AG10803 (cell line): ENCODE measurements at places on chromosomes 12 and 14.

DNA sequence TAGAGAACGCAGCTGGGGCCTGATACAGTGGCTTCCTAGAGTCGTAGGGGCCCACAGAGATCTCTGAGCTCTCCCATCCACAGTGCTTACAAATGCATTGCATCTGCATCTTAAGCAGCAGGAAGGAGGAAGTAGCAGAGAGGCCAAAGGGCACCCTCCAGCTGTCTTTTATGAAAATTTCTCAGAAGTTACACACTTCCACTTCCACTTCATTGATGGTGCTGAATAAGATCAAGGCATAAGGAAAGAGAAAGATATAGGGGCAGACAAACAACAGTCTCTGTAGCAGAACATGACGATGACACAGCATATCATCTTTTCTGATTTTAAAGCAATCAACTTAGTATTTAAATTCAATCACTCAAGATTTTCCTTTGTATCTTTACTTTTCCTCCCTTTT is 51.6 kb upstream of the ABCC9 start:
- no peak for DNase-seq

GRCh38 chr14:54453252-54453651 is 12.1 kb upstream of the CNIH1 start:
- DNase-seq = no peak

- peak; percentile 54 for DNase-seq
Measured at GRCh38 chr12:18373181-18373580, 111.9 kb downstream of the PIK3C2G start.

DNA sequence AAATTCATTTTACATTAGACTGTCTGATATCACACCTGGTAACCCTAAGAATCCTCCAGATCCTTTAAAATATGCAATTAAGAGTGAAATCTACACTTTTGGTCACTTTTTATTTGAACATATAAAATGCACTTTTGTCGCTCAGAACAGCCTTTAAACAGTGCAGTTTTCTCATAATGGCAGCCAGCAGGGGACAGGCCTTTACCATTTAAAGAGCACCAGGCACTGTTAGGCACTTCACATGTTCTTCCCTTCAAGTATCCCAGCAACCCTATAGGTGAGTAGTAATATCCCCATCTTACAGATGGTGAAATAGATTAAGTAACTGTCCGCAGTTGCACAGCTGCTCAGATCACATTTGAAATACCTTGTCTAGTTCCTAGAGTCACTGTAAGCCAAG is 11.3 kb upstream of the SAMD4A start:
- DNase-seq = no peak

DNA sequence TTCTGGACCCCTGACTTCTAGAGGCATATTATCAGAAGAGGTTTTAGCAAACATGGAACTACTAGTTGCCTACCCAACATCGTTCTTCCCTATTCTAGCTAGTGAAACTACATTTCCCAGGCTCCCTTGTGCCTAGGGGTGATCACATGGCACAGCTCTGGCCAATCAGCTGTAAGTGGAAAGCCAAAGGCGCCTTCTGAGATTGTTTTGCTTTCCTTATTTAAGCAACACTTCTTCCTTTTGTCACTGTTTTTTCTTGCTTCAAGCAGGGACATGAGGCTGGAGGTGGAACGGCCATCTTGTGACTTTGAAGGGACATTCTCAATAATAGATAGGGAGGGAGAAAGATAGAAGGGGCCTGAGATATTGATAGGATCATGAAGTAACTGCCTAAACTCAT is 136.7 kb downstream of the ZNF664 start:
- DNase-seq = peak; percentile 12

GRCh38 chr12:28374556-28374955 is 184.3 kb downstream of the CCDC91 start:
- DNase-seq = peak; percentile 52

- no peak for DNase-seq
Measured at GRCh38 chr14:39664646-39665045, 232.4 kb upstream of the FBXO33 start.

DNA sequence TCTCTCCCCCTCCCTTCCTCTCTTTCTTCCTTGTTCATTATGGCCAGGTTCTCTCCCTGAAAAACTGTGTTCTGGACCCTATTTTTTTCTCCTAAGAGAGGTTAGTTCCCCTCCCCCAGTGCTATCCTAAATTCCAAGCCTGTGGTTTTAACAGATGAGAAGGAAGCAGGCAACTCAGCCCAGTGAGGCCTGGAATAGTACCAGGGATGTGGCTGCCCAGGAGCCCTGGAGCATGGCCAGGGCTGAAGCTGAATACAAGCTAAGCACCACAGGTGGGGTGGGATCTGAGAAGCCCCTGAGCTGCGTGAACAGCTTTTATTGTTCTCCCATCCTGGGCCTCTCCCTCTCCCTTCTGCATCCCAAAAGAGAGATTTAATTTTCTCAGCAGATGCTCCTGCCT is 1581.3 kb upstream of the TMEM132C start:
- no peak for DNase-seq

- peak; percentile 29 for DNase-seq
Measured at GRCh38 chr12:45183246-45183645, 32.6 kb upstream of the ANO6 start.

DNA sequence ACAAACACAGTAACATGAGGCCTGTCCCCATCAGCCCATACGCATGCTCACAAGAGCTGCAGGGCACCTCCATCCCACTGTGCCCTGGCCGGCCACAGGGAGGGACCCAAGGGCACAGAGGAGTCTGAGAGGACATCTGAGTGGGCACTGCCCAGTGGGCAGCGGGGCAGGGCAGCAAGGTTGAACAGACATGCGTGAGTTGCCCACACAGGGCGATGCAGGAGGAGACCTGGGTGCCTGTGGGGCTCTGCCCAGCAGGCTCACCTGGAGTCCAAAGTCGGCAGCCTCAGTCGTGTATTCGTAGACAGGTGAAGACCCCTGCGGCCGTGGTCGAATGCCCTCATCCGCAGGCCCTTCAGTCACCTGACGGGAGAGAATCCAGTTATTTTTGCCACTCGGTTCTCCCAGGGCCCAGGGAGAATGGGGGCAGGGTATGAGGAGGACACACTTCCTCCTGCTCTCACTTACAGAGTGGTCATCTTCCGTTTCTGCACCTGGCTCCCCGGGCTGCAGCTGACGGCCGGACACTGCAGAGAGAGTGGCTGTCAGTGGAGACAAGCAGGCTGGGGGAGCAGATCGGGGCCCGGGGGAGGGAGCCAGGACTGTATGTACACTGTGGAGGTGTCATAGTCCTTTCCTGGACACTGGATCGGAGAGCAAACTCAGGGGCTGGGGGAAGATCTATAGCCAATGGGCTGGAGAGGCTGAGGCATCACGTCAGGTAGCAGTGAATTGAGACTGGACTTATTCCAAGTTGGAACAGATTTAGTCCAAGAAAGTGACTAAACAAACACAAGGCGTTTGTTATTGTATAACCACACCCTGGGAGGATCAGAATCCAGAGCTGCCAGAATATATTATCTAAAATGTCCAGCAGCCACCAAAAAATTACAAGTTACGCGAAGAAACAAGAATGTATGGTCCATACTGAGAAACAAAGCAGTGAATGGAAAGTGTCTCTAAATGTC is 20.7 kb downstream of the AHNAK2 start:
- DNase-seq = no peak

- no peak for DNase-seq
Measured at GRCh38 chr14:95516554-95517181, at the start of gene SYNE3. Gene SYNE3, minus strand, starts transcription at chr14:95516650. Its CDS starts 40,829 bp downstream, at chr14:95475821.

DNA sequence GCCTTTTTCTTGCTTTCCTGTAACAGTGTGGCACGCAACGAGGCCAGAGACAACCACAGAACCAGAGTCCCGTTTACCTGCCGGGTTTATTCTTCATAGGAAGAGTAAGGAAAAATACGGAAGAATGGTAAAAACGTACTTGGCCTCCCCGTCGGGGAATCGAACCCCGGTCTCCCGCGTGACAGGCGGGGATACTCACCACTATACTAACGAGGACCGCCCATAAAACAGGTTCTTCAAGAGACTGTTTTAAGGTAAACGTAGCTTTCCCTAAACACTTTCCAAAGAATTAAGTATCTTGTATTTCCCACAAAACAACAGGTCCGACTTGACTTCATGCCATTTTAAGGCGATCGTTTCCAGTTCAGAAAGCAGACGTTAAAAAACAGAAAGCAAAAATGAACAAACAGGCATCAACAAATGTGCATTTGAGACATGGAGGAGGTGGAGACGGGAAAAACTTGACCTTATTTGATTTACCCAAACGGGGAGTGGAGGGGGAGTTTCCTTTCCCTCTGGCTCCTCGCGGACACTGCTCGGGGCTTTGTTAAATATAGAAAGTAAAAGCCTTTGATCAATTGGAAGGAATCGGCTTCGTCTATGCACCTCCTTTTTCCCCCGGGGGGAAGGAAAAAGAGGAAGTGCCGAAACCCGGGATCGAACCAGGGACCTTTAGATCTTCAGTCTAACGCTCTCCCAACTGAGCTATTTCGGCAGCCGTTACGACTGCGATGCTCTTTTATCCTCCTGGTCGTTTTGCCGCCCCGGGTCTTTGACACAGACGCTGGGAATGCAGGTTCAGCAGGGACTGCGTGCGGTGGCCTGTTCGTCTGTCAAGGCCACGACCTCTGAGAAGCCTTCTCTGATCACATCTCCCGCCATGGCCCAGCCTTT is 13.0 kb upstream of the UBC start:
- peak; percentile 79 for DNase-seq

GRCh38 chr14:92649934-92650545 is 98.4 kb downstream of the LGMN start:
- peak; percentile 96 for DNase-seq

- no peak for DNase-seq
Measured at GRCh38 chr12:53225635-53226424, 6.2 kb downstream of the RARG start.

GRCh38 chr12:13816394-13816793 is 165.0 kb downstream of the GRIN2B start:
- DNase-seq = no peak

DNA sequence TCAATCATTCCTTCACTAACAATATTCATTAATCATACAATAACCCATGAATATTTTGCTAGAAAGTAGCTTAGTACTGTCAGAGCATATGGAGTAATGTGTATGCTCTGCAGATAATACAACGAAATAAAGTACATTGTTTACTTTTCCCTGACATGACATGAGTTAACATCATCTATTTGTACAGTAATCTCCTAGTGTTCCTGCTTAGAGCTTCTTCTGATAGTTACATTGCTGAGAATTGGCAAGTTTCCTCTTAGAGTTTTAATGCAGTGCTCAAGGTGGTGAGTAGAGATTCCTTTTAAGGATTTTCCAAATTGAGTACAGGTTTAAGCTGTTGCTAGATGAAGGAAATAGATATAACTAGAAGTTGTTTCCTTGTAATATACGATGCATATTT is 164.5 kb upstream of the NPAS3 start:
- DNase-seq = no peak
